ENCODE measurements at places on chromosomes 2 and 18.

GRCh38 chr18:70110678-70111077, 94.8 kb downstream of the RTTN start:
- DNase-seq: no peak

- no peak for DNase-seq
These were observed at the start of gene AFF3 for GRCh38 chr2:100142393-100142792. Gene AFF3 (minus strand): TSS chr2:100142590. CDS start chr2:100104454, 38,136 bp downstream.

GRCh38 chr18:49274188-49274714, 186.2 kb downstream of the DYM start:
- no peak for DNase-seq

- DNase-seq: no peak
These were observed 417.6 kb downstream of the ZNF521 start for GRCh38 chr18:24934258-24934932.

DNA sequence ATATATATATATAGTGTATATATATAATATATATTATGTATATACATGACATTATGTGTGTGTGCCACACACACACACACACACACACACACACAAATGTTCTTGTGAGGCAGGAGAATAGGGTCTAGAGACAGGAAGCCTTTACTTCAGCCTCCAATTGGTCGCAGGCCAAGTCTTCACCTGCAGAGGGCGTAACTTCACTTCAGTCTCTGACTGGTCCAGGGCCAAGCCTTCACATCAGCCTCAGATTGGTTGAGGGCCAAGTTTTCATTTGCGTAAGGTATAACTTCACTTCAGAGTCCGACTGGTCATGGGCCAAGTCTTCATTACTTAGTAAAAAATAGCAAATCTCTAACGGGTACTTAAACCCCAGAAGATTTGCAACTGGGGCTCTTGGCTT, 13.2 kb upstream of the SS18 start:
- DNase-seq: no peak

- no peak for DNase-seq
These were observed 138.7 kb upstream of the CCDC150 start for GRCh38 chr2:196500686-196501431.

- no peak for DNase-seq
These were observed 3.6 kb downstream of the NDUFV2 start for GRCh38 chr18:9106094-9106493.

GRCh38 chr2:236705295-236706105, 135.9 kb downstream of the ACKR3 start:
- no peak for DNase-seq

DNA sequence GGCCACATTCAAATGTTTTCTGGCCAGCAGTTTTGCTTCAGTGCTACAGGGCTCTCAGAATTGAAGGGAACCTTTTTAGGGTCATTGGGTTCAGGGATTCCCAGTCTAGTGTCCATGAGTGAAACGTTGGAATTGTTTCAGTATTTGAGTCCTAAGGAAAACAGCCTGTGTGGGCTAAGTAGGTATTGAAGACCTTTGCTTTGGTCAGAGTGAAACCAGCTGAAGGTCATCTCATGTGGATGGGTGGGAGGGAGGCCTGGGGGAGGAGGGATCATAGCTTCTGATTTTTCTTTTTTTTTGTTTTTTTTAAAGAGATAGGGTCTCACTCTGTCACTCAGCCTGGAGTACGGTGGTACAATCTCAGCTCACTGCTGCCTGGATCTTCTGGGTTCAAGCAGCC, 20.2 kb downstream of the B3GNT2 start:
- no peak for DNase-seq

- no peak for DNase-seq
These were observed 1434.4 kb downstream of the LRP1B start for GRCh38 chr2:140696449-140696848.

Data from activated CD8-positive, alpha-beta memory T cell treated with anti-CD3 and anti-CD28 coated beads for 48 hours (primary cell).